ENCODE measurements at places on chromosomes 1 and 21.
A peak's percentile ranks its signal among the peaks of the same experiment; 100 is the strongest.

DNA sequence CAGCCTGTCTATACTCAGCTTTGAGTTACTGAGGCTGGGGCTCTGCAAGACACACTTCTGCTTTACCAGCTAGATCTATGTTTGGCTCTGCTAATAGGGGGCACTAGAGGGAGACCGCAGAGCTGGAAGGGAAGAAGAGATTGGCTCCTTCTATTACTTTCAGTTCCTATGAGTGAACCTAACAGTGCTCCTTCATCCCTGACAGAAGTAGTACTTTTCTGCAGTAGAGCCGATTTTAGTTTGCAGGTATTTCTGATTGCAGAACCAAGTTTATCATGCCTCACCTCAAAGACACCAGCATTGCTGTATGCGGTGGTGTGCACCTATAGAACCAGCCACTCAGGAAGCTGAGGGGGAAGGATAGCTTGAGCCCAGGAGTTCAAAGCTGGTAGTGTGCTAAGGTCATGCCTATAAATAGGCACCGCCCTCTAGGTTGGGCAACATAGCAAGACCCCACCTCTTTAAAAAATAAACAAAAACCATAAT is 5.7 kb upstream of the ZDHHC18 start:
- DNase-seq: no peak

DNA sequence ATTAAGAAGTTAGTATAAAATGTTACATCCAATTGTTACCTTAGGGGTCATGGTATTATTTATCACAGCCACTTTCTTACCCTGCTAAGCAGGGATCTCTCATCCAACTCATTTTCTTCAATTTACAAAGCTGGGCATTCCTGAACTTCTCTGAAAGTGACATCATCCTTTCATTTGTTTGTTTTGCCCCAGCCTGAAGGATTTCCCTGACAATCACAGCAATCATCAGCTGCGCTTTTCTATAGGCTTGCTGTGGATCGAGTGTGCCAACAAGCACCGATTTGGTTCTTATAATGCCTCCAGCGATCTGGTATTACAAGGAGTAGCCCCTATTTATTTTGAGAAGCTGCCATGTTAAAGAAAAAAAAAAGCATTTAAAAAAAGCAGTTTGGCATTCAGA is 240.2 kb downstream of the USH2A start:
- DNase-seq: no peak

GRCh38 chr21:42565886-42566523 is 52.4 kb downstream of the SLC37A1 start:
- no peak for DNase-seq

GRCh38 chr21:42022091-42022430 is 11.9 kb upstream of the ZBTB21 start:
- no peak for DNase-seq

DNA sequence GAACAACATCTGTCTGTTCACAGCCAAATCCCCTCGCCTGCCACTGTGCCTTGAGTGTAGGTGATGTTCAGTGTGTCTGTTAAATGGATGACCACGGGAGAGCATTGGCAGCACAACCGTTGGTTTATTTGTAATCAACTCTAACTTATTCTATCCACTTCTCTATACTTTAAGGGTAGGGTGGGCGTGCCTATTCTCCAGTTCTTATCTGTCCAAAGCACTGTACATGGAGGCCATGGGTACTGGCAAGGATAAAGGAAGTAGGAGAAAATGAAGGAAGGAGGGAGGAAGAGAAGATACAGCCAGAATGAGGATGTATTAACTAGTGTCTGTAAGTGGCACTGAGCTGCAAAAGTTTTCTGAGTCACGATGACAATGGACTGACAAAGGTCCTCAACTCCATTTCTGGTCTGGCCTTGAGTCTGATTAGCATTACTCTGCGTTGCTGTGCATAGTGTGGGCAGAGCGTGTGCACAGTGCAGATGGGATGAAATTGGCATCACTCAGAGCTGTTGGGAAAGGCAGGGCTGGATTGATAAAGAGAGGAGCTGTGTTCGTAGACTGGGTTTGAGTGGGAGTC is 7.1 kb downstream of the RHOU start:
- DNase-seq: no peak

DNA sequence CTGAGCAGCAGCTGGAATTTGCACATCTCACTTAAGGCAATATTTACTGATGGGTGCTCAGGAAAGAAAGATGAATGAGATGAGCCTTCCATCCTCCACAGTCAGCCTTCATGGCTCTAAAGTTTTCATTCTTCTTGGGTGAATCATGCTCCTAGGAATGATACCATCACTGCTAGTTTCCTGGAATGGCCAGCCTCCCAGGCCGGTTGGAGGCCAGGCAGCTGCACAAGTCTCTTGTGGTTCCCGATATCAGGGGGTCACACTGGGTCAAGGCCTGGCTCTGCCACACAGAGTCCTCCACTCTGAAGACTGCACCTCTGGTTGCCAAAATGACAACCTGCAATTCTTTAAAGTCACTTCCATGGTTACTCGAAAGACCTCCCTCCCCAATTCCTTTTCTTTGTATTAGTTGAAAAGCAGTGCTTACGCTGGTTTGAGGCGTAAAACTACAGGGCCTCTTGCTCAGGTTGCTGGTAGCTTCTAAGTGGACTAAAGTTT is 46.2 kb upstream of the PALMD start:
- DNase-seq: no peak

- no peak for DNase-seq
Measured at GRCh38 chr1:190608282-190608681, 130.6 kb upstream of the BRINP3 start.

GRCh38 chr1:90710579-90711536 is 6.2 kb downstream of the BARHL2 start:
- DNase-seq: no peak

GRCh38 chr21:21045518-21045917 is 47.3 kb downstream of the NCAM2 start:
- DNase-seq: no peak

DNA sequence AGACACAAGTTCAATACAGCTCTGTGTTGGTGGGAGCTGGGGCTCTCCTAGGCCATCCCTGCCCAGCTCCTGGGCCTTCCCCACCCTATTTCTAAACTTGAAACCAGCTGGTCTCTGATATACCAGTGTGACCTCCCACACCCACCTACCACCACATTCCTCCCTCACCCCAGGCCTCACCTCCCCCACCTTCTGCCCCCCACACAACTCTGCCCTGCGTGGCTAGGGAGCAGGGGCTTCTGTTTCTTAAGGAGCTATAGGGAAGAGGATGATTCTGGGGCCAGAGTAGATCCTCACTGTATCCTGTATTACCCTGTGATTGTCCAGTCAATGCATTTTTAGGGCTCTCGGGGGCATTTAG is 16.5 kb downstream of the NES start:
- no peak for DNase-seq

DNA sequence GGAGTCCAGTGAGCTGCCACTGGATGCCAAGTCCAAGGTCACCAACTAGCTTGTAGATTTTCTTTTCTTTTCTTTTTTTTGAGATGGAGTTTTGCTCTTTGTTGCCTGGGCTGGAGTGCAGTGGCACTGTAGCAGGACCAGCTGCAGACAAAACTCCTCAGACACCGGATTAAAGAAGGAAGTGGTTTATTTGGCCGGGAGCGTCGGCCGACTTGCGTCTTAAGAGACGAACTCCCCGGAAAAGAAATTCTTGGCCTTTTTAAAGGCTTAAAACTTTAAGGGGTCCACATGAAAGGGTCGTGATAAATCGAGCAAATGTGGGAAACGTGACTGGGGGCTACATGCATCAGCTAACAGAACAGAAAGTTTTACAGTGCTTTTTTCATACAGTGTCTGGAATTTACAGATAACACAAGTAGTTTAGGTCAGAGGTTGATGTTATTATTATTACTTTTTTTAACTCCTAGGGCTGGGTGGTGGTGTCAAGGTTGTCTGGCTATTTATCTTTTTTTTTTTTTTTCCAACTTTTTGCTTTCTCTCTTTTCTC is 36.4 kb upstream of the CFAP126 start:
- no peak for DNase-seq

GRCh38 chr1:162736633-162737067 is 53.9 kb upstream of the HSD17B7 start:
- no peak for DNase-seq

GRCh38 chr1:198967566-198967965 is 328.7 kb downstream of the PTPRC start:
- no peak for DNase-seq

GRCh38 chr1:213986925-213987250 is 885 bp upstream of the PROX1 start:
- DNase-seq: no peak

GRCh38 chr21:34345091-34345871 is 18.5 kb upstream of the KCNE2 start:
- no peak for DNase-seq

DNA sequence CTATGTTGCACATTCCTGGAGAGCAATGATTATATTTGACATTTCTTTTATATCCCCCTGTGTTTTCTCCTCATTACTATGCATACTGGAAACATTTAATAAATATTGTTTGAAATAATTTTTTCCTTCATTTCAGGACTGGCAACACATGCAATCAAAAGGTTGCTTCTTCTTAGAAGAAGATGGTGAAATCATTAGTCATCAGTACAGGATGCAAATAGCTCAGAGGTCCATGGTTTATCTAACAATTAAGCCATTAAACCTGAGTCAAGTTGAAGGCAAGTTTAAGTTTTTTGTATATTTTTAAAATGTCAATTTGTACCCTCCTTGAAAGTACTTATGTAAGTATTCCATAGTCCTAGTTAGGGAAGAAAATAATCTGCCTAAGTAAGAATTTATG is 22.5 kb downstream of the EFCAB7 start:
- no peak for DNase-seq

GRCh38 chr21:35980821-35981220 is 79.5 kb downstream of the SETD4 start:
- DNase-seq: no peak

- DNase-seq: no peak
Measured at GRCh38 chr1:232904566-232904965, 45.8 kb upstream of the NTPCR start.

DNA sequence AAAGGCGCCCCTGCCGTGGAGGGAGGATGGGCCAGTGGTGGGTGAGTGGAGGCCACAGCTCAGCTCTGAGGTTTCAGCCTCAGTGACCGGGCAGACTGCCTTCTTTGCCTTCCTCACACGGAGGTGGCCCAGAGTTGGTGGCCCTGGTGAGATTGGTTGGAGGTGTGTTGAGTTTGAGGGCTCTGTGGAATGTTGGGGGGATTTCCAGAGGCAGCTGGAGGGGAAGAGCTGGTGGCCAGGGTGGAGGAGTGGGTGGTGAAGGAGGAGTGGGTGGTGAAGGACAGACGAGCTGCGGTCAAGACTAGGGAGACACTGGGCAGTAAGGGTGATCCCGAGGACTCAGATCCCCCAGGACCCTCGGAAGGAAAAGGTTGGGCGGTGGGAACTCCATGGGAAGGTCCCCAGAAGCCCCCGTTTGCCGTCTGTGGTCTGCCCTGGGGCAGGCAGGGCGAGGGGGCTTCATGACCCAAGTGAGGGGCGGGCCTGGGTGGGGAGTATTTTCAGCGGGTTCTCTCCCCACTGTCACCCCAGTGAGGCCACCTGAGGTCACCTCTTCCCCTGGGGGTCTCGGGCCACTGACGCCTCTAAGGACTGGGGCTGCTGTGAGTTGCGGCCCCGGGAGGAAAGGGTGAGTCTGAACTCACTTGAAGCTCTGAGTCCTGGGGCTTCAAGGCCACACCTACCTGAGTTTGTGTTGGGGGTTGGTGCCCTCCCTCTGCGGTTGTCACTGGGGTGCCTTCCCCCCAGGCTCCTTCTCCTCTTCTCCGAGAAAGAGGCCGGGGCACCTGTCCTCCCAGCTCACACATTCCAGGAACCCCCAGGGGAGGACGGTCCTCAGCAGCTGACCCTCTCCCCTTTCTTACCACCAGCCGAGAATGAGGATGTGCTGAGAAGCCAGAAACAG is 22.7 kb upstream of the PIK3CD start:
- peak; percentile 23 for DNase-seq

DNA sequence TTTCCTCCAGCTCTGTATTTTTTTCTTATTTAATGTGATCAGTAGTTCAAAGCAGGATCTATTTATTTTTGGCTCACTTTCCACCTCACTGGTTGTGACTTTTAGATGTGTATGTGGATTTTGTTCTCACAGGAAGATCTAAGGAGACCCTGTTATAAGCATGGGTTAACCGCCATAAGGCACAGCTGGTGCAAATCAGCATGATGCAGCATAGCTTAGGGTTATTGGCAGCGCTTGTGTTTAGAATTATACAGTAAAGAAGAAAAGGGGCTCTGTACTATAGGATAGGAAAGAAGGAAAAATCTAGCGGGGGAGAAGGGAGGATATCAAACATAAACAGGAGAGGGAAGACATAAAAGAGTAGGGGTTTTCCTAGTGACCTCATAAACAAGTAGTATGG is 26.9 kb upstream of the RGL1 start:
- no peak for DNase-seq

DNA sequence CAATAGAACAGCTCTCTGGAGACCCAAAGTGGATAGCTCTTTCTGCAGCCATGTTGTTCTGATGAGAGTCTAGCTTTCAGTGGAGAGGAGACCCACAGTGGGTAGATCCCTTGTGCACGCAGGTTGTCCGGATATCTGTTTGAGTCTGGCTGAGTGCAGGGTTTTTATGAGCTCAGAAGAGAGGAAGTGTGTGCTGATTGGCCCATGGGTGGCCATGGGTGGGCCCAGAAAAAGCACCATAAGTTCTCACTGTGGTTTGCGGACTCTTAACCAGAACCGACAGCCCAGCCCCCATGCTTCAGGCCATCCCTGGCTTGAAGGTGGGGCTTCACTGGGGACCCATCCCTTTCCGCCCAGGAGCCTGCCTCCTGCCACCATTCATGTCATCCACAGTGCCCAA is 17.0 kb downstream of the FAM20B start:
- DNase-seq: no peak

- no peak for DNase-seq
Measured at GRCh38 chr1:112605633-112606327, 13.2 kb downstream of the ST7L start.

DNA sequence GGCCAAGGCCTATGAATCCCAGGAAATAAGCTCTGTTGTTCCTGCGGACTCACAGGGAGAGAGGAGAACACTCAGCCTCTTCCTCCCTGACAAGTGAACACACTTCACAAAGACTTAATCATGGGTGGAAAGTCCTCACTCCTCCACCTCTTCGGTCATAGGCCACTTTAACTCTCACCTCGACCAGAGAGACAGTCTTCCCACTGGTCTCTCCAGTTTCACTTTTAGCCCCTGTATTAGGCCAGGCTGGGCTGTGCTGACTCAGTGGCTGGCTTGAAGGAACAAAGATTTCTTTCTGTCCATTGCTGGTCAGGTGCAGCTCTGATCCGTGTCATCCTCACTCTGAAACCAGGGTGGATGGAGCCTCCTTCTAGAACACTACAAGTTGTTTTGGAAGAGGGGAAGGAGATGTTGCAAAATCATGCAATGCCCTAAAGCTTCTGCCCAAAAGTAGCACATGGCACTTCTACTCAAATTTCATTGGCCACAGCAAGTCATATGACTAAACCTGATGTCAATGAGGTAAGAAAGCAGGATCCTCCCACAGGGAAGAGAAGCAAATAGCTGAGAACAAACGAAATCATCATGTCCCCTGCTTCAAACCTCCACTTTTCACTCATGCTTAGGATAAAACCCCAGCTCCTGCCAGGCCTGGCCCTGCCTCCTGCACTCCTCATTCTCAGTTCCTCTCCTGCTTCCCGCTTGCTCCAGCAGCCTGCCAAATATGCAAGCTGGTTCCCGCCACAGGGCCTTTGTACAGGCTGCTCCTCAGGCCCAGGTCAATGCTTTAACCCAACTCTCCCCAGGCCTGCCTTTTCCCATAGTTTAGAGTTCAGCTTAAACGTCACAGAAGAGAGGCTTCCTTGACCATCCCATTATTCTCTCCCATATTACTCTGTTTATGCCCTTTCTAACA is 150.5 kb upstream of the RUNX3 start:
- DNase-seq: no peak
